GM10248 (cell line): ENCODE measurements at places on chromosomes 1 and 21.

DNA sequence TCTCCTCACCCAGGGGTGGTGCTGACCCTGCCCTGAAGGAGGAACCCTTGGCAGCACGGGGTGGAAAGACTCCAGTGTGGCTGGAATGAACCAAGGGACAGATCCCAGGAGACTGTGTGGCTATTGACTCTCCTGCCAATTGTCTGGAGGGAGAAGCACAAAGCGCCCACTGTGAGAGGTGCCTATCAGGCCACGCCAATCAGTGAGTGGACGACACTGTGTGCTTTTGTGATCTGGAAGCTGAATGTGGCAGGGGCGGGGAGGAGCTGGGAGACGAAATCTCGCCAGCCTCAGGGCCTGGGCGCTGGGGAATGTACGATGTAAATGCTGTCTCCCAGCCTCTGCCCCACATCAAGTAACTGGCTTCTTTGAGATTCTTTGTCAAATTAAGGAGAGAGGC is 167.1 kb downstream of the ZBTB18 start:
- no peak for DNase-seq

GRCh38 chr1:174791863-174792262 is 207.9 kb upstream of the CACYBP start:
- no peak for DNase-seq

DNA sequence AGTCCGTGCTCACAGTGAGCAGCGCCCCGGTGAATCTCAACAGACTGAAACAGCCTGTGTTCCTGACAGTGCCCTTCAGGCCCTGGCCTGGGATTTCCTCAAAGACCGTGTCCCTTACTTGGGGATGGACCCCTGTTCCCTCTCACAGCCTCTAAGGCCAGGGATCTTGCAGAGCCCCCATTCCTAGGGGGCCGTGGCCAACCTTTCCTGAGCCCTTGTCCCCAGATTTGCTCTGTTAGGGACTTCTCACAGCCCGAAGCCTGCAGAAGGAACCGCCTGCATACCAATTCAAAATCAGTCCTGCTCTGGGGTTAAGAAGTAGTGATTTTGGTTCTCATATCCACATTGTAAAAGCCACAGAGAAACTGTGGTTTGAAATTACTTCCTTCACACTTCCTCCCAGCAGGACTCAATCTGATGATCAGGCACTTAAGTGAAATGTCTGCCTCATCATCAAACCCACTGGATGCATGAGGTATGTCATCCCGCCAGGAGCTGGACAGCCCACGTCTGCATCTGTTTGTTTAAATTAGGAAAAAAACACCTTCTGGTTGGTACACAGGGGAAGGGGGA is 14.9 kb downstream of the ABCA4 start:
- DNase-seq = no peak

DNA sequence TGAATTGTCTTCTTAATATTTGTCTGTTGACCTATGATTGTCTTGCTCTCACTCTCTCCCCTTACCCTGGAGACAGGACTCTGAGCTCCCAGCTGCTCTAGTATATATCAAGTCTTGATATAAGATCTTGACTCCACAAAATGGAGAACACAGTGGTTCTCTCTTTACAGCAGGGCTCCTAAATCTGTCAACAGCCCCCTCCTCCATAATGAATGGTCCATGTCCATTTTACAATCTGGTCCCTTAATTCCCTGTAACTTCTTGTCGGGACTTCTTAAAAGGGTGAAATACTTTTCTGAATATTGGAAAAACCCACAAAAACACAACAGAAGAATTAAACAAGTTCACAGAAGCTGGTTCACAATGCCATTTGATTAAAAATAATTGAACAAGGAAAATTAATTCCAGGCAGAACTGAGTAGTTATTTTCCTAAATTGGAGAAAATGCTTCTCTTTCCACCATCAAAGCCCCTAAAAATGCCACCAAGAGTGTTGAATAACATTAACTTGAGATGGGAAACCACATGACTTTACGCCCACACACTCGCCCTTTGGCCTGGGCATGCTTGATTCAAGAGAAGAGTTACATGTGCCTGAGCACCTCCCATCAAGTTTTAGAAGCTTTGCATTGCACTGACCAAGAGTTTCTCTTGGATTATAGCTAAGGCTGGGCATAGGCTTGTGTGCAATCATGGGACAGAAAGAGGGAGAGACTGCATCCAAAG is 109.8 kb downstream of the TOMM20 start:
- DNase-seq = no peak

DNA sequence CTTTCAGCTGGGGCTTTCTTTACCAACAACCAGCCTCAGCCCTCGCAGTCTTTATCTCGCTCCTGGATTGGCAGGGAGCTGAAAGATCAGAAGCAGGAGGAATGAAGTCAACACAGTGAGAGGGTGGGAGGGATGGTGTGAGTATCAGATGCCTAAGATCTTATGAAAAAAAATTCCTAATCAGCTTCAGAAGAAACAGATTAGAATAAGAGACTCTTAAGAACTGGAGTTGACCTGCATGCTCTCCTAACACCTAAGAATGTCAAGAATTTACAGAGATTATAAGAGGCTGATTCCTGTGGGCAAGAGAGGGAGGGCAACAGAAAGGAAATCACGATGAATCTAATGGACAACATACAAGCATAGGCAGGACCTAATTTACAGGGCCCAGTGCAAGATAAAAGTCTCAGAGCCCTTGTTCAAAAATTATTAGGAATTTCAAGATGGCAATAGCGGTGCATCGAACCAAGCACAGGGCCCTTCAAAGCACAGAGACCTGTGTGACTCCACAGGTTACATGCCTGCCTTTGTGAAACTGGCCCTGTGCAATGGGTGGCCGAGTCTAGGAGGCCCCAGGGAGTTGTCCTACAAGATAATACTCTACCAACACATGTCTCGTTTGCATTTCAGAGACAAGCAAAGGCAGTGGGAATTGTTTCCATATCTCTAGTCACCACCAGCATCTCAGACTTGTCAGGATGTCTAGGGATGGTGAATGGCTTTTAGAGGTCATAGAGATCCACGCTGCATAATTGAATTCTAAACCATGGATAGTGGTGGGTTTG is 65.3 kb upstream of the PPP2R5A start:
- DNase-seq = no peak

GRCh38 chr1:223183268-223183862 is 40.3 kb upstream of the TLR5 start:
- no peak for DNase-seq

GRCh38 chr1:17306407-17306806 is 1.6 kb upstream of the PADI4 start:
- DNase-seq = no peak

DNA sequence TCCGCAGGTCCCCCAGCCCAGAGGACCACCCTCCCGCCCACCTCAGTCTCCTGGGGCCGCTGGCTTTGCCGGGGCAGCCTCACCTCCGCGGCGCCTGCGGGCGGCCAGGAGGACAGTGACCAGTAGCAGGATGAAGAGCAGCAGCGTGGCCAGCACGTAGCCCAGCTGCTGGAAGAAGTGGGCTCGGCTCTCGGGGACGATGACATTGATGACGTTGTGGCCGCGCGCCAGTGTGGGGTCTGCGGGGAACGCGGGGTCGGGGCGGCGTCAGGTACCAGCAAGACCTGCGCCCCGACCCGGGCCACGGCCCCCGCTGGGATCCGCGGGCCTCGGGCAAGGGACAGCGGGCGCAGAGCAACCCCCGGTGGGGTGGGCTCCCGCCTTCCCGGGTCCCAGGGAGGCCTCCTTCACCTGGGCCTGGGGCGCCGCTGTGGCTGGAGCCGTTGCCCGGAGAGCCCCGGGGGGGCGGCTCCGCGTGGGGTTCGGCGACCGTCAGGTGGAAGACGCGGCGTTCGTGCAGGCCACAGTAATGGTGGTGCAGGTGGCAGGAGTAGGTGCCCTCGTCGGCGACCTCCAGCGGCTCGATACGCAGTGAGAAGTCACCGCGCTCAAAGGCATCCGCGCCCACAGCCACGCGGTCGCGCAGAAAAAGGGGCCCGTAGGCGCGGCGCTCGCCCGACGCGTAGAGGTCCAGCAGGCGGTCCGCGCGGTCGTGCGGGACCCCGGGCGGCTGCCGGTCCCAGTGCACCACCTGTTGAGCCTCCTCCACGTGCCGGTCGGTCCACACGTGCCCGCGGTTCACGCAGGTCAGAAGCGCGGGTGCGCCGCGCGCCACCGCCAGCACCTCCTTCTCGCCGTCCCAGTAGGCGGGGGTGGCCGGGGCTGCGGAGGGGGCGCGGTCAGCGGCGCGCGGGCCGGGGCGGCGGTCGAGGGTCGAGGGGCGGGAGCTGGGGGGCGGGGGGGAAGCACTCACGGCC is 3.8 kb downstream of the MXRA8 start:
- no peak for DNase-seq

- DNase-seq = no peak
These were observed at the start of gene GUCA2A for GRCh38 chr1:42164551-42165420. Gene GUCA2A (minus strand): TSS chr1:42164745. CDS start chr1:42164712, 33 bp downstream.
